Sigmoid colon (tissue), 7 donors: ENCODE measurements at places on chromosomes 6 and 20. TPM values are rescaled to one million over a fixed set of nuclear protein-coding genes. Genes with fewer than 3 reads are reported as not detected.

The TPX2 gene
- 0.36 TPM for total RNA-seq

The SERPINB6 gene
- 163 TPM for total RNA-seq

The PRL gene
- total RNA-seq: not detected

DNA sequence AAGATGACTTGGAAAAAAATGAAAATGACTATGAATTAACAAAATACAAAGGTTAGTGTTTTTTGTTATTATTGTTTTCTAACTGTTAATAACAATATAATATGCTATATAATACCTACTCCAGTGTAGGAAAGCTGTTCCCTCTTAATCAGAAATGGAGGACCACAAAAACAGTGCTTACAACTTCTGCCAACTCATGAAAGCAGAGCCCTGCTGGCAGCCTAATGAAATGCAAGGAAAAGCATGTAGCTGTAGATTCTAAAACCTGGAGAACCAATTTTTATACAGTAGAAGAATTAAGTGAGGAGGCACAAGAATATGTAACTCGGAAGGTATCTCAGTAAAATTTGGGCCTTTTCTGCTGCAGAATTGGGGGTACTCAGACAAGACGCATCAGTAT, 29.4 kb downstream of the PHIP start:
- DNase-seq: no peak
- no peak overlapping the region for H3K4me3 ChIP-seq
- no peaks in the 10 kb centered on the region for H3K36me3 ChIP-seq
- no peak overlapping the region for H3K27ac ChIP-seq

DNA sequence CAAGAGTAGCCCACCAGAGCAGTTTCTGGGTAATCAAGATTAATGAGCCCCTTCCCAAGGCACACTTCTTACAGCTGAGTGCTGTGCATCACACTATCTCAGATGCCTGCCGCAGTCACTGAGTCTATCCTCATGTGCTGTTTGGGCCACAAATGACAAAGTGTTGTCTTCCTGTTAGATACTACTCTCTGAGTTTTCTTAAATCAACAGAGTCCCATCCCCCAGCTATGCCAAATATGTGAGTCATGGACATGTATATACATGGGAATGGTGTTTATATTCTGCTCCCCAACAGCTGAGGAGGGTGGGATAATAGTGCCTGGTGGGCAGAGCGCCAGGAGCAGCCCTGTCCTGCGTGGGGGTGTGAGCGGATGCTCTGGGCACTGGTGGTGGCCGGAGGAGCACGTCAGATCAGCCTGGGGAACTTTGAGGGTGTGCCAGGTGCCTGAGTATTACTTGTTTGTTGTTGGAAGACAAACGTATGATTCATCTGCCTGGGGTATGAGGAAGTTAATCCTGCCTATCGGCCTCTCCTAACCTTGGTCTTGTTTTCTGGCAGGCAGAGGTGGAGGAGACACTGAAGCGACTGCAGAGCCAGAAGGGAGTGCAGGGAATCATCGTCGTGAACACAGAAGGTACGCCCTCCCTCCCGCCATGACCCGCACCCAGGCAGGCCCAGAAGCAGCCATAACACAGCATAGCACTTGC, 9.6 kb downstream of the DYNLRB1 start:
- peak; percentile 95 for DNase-seq
- peak overlapping the region; percentile 82 for H3K27ac ChIP-seq
- H3K36me3 ChIP-seq: peaks cover 35% of the 10 kb centered on the region
- no peaks in the 10 kb centered on the region for H3K4me1 ChIP-seq
- H3K4me3 ChIP-seq: no peak overlapping the region

- H3K27me3 ChIP-seq: no peaks in the 10 kb centered on the region
- no peak overlapping the region for H3K4me3 ChIP-seq
- H3K27ac ChIP-seq: no peak overlapping the region
- no peaks in the 10 kb centered on the region for H3K4me1 ChIP-seq
- H3K36me3 ChIP-seq: no peaks in the 10 kb centered on the region
- no peak for DNase-seq
Observed at GRCh38 chr6:49646130-49646824, 9.6 kb upstream of the RHAG start.

- no peak for DNase-seq
- peaks cover 19% of the 10 kb centered on the region for H3K27me3 ChIP-seq
- H3K4me1 ChIP-seq: peaks cover 25% of the 10 kb centered on the region
Observed at GRCh38 chr6:70956191-70956450, 739 bp downstream of the B3GAT2 start.

DNA sequence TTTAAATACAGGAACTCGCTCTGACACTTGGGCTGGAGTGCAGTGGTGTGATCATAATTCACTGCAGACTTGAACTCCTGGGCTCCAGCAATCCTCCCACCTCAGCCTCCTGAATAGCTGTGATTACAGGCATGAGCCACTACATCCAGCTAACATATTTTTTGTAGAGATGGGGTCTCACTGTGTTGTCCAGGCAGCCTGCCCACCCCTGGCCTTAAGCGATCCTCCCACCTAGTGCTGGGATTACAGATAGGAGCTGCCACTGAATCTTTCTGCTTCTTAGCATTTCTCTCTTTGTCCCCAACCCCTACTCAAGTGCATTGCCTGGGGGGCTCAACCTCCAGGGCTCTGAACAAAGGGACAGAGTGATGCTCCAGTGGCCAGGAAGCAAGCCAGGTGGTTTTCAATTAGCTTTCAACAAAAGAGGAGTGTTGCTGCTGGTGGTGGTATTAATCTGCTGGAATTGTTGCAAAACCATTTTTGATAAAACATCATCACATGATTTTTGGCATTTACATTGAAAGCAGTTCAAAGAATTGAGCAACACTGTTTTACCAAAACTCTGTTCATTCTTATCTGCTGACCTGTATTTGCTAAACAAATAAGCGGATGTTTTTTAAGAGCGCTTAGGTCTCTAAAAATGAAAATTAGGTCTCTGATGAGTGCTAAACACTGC, 40.4 kb upstream of the BPIFA2 start:
- no peaks in the 10 kb centered on the region for H3K27me3 ChIP-seq
- no peaks in the 10 kb centered on the region for H3K4me1 ChIP-seq
- no peaks in the 10 kb centered on the region for H3K36me3 ChIP-seq

- H3K36me3 ChIP-seq: no peaks in the 10 kb centered on the region
- no peaks in the 10 kb centered on the region for H3K4me1 ChIP-seq
- H3K4me3 ChIP-seq: no peak overlapping the region
Observed at GRCh38 chr6:139296927-139297326, 5.1 kb upstream of the TXLNB start.

- H3K27ac ChIP-seq: no peak overlapping the region
- peaks cover 6% of the 10 kb centered on the region for H3K4me1 ChIP-seq
- no peaks in the 10 kb centered on the region for H3K27me3 ChIP-seq
- no peak overlapping the region for H3K4me3 ChIP-seq
- H3K36me3 ChIP-seq: no peaks in the 10 kb centered on the region
Observed at GRCh38 chr6:120096696-120097260, 747.2 kb upstream of the MAN1A1 start.

DNA sequence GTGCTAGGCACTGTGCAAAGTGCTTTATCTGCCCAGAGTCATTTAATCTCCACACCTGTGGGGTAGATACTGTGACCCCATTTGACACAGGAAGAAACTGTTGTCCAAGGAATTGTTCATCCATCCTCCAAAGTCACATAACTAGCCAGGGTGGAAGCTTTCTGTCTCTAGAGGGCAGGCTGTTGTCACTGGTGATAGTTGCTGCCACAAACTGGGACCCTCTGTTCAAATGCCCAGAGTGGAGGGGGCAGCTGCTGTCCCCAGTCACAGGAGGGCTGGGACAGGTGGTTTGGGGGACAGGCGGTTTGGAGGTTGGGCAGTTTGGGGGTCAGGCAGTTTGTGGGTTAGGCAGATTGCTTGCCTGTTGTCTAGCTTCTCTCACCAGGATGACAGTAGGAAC, 16.1 kb upstream of the TMEM242 start:
- DNase-seq: no peak
- no peak overlapping the region for H3K27ac ChIP-seq
- H3K36me3 ChIP-seq: no peaks in the 10 kb centered on the region
- no peak overlapping the region for H3K4me3 ChIP-seq
- H3K27me3 ChIP-seq: no peaks in the 10 kb centered on the region
- no peaks in the 10 kb centered on the region for H3K4me1 ChIP-seq

DNA sequence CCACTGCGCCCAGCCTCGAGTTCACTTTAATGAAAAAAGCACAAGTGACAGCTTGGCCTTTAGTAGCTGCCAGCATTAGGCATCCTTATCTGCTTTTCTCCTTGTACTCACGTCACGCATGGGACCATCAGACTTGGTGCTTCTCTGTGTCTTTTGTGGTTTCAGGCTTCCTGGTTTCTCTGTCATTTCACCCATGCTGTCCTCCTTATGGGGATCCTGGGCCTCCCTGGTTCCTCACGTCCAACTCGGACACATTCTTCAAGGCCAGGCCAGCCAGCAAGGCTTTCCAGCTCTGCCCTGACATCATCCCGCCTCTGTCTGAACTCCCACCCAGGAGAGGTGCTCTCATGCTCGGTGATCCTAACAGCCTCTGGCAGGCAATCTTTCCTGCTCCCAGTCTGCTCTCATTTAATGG, 83.2 kb downstream of the TIAM2 start:
- peak overlapping the region; percentile 74 for H3K27ac ChIP-seq
- no peak for DNase-seq
- no peaks in the 10 kb centered on the region for H3K36me3 ChIP-seq
- peaks cover 27% of the 10 kb centered on the region for H3K4me1 ChIP-seq
- H3K4me3 ChIP-seq: no peak overlapping the region

DNA sequence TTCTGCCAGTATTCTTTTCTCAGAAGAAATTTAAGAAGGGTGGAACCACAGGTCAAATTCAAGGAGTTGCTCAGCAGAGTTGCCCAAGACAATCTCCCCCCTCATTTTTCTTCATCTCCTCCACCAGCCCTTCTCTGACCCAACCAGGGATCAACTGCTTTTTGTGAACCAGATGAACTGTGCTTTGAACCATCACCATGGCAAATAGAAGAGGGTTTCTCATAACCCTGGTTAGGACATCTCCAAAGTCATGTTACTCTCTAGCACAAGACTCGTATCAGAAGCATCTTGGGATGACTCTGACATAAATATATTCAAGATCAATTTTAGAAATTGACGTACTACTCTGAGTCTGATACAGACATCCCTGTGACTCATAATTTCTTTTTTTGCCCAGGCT, 130.7 kb downstream of the ALDH8A1 start:
- H3K27ac ChIP-seq: no peak overlapping the region
- H3K36me3 ChIP-seq: no peaks in the 10 kb centered on the region
- DNase-seq: no peak

DNA sequence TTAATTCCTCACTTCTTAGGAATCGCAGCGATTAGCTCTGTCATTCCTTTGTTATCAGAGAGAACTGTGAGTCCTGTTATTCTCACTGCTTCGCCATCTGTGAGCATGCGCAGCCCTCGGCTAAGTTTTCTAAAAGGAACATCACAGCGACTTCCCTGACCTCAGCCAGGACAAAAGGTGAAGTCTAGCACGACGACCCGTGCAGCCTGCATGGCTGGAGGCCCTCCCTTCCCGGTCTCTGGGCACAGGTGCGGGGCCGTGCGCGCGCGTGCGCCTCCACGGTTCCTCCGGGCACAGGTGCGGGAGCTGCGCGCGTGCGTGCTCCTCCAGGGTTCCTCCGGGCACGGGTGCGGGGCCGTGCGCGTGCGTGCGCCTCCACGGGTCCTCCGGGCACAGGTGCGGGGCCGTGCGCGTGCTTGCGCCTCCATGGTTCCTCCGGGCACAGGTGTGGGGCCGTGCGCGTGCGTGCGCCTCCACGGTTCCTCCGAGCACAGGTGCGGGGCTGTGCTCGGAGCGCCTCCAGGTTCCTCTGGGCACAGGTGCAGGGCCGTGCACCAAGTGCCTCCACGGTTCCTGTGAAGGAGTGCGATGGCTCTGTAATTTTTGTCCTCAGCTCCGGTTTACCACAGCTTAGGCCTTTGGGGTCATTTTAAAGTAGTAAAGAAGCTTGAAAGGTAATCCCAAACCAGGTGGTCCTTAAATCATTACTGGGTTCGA, 212.3 kb downstream of the ERMARD start:
- peaks cover 4% of the 10 kb centered on the region for H3K27me3 ChIP-seq
- no peak overlapping the region for H3K4me3 ChIP-seq

DNA sequence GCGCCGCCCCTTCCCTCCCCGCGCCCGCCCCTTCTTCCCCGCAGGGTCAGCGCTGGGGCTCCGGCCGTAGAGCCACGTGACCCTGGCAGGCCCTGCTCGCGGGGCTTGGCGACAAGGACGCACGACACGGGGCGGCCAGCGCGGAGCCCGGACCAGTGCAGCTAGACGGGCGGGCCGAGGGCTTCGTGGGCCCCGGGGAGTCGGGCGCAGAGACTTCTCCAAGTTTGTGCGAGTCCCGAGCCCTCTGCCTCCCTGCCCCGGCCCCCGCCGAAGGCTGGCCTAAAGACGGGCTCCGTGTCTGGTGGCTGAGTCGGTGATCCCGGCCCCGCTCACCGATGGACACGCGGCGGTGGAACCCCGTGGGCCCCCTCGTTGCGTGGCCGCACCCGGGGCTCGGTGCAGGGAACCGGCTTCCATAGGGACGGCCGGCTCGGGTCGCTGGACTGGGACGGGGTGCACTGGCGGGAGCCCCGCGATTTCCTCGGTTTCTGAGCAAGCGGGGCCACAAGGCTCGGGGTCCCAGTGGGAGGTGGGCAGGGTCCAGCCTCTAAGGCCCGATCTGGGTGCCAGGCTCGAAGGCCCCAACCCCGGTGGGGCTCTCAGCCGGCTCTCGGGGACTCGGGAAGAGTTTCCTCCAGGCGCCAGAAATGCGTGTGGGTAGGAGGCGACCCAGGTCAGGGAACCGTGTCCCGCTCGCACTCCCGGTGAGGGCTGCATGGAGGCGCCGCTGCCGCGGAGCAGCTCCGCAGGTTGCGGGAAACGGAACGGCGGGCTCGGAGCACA, 452 bp upstream of the GATA5 start:
- no peaks in the 10 kb centered on the region for H3K36me3 ChIP-seq
- H3K27me3 ChIP-seq: peaks cover 77% of the 10 kb centered on the region
- H3K4me1 ChIP-seq: peaks cover 19% of the 10 kb centered on the region

DNA sequence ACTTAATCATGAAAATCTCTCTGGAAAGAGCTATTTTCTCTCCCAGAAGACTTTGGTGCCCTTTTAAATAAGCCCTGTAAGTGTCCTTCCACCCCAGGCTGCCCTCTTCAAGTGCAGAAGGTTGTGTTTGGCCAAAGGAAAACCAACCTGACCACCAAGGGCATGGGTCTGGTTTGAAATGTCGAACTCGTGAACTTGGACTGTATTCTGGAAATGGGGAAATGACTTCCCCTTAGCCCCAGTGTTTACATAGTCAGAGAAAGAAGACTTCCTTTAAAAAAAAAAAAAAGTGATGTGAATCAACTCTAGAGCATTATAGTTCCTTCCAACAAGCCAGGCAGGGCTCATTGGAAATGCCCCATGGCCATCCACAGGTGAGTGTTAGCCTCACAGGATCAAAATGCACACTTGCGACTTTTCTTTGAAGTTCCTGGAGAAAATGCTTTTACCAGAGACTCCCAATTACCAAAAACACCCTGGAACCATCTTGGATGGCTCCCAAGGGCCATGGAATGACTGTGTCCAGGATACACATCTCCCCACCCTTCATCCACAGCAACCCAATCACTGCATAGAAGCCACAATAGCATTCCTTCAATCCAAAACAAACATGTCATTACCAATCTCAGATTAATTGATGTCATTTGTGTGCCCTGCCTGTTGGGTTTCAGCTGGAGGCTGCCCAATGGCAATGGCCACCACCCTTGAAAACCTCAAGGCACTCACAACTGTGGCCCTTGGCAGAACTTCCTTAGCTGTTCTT, 133.8 kb downstream of the CLIC5 start:
- DNase-seq: no peak
- no peaks in the 10 kb centered on the region for H3K27me3 ChIP-seq
- no peak overlapping the region for H3K27ac ChIP-seq
- H3K36me3 ChIP-seq: no peaks in the 10 kb centered on the region
- H3K4me3 ChIP-seq: no peak overlapping the region

- H3K27me3 ChIP-seq: no peaks in the 10 kb centered on the region
- no peaks in the 10 kb centered on the region for H3K4me1 ChIP-seq
- no peak overlapping the region for H3K4me3 ChIP-seq
- H3K36me3 ChIP-seq: no peaks in the 10 kb centered on the region
Observed at GRCh38 chr6:19333936-19334335, 503.2 kb upstream of the ID4 start.
